ENCODE measurements at places on chromosomes 2 and 18. TPM values are rescaled to one million over a fixed set of nuclear protein-coding genes. Genes with fewer than 3 reads are reported as not detected.

The SLC8A1 gene
- total RNA-seq: 58.6 TPM

The SLC14A1 gene
- 5.5 TPM for total RNA-seq

The ANKRD23 gene
- 2.4 TPM for total RNA-seq

The IL36A gene
- not detected for total RNA-seq

The HOXD1 gene
- 7.2 TPM for total RNA-seq

The RFTN2 gene
- total RNA-seq: 4.7 TPM

The KCNIP3 gene
- total RNA-seq: 2.7 TPM

The SKOR2 gene
- total RNA-seq: not detected

The IL1RL1 gene
- total RNA-seq: 48.3 TPM

The SCYGR4 gene
- not detected for total RNA-seq

The PRKCE gene
- total RNA-seq: 54.9 TPM

The NPPC gene
- not detected for total RNA-seq

- no peak for DNase-seq
Measured at GRCh38 chr2:79876430-79876829, 363.6 kb downstream of the CTNNA2 start.

DNA sequence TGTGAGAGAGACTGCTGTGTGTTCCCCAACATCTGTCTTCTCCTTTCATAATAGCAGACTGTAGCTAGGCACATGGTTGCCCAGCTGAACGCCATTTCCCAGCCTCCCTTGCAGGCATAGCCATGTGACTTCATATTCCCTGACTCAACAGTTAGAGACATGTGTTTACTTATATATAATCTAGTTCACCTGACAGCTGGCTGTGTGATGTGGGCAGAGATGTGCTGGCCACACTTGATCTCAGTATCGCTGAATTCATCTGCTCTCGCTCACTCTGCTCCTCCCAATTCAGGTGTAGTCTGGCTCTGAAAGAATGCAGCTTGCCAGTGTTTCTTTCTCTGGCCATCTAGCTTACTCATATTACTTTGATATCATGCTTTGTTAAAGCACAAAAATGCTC lies 52.3 kb upstream of the SEC11C start:
- DNase-seq: no peak

DNA sequence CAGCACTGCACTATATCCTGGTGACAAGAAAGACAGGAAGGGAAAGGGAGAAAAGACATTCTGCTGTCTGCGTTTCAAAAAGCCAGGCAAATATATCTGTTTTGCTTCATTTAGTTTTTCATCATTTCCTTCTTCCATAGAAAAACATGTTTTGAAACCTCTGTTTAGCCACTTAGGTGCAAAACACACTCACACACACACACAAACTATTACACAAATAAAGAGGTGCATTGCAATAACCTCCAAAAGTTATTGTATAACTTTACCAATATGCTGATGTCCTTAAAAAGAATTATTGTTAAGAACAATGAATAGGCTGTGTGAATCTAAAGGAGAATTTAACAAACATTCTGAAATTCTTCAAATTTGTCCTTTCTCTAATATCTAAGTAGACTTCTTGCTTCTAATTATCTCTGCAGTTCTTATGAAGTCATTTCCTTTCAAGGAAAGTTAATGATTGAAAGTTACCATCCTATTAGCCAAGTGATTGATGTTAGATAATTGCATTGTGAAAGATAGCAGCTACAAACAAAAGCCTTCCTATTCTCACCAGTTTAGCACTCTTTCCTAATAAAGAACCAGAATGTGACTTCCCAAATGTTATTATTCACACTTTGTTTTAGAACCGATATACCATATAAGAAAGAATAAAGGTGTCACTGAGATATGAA lies 516.7 kb downstream of the KCNJ3 start:
- no peak for DNase-seq

GRCh38 chr18:41982942-41983660 lies 28.1 kb downstream of the PIK3C3 start:
- no peak for DNase-seq

- no peak for DNase-seq
Measured at GRCh38 chr2:156563994-156564753, 128.0 kb downstream of the GPD2 start.

GRCh38 chr2:128370468-128371247 lies 52.0 kb upstream of the HS6ST1 start:
- no peak for DNase-seq

GRCh38 chr2:215324811-215325210 lies 13.0 kb downstream of the ATIC start:
- no peak for DNase-seq

- no peak for DNase-seq
Measured at GRCh38 chr18:78789850-78790249, 189.8 kb upstream of the SALL3 start.

DNA sequence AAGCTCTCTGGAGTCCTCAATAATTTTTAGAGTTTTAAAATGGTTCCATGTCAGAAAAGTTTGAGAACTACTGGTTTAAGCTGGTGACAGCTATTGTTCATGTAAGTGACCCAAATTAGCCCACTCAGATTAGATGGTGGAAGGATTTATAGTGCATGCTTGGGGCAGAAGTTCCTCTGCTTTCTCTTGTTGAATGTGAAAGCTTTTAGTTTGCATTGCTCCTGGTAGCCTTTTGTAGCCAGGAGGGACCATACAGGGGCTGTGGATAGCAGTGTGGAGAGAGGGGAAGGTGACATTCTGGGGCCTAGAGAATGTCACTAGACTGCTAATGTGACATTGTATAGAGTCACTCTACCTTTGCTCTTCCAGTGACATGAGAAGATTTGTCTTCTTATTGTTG lies 40.3 kb upstream of the IGFBP5 start:
- DNase-seq: no peak

DNA sequence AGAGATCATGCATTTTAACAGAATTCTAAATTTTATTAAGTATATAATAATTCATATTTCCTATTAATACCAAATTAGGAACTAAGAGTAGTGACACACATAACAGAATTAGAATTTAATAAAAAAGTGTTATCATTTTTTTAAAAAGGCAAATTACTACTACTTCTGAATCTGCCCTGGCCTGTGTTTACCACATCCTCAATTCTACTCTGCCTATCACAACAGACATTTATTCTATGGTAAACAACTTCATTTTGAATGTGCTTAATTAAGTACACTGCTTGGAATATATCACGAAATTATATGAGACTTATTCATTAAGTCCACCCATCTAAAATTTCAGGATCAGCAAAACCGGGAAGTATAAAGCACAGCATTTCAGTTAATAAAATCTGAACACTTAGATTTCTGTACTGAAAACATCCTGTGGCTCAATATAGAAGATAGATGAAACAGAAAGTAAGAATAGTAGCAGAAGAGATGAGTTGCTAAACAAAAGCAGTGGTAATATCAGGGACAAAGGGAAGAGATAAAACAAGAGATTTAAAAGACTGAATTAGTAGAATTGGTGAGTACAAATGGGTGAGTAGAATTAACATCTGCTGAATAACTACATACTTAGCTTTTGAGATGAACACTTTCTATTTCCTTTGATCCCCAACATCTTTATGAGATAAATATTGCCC lies 3.7 kb downstream of the SMC6 start:
- no peak for DNase-seq

DNA sequence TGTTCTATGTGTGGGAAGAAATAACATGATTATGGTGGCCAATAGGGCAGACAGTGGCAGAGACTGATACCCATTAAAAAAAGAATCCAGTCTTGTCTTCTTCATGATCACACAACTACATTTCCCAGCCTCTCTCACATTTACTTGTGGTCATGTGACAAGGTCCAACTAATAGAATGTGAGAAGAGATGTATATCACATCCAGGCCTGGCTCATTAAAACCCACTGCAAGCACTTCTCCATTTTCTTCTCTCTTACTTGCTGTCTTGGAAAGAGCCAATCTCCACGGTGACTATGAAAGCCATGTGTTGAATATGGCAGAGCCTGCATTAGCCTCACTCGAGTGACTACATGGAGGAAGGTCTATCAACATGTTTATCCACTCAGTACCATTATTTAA lies 306.2 kb upstream of the ZEB2 start:
- no peak for DNase-seq

- no peak for DNase-seq
Measured at GRCh38 chr2:111162718-111163331, 42.1 kb downstream of the BCL2L11 start.

GRCh38 chr2:140843186-140843585 lies 1287.6 kb downstream of the LRP1B start:
- no peak for DNase-seq

GRCh38 chr2:69547984-69548715 lies 95.4 kb downstream of the AAK1 start:
- DNase-seq: no peak

DNA sequence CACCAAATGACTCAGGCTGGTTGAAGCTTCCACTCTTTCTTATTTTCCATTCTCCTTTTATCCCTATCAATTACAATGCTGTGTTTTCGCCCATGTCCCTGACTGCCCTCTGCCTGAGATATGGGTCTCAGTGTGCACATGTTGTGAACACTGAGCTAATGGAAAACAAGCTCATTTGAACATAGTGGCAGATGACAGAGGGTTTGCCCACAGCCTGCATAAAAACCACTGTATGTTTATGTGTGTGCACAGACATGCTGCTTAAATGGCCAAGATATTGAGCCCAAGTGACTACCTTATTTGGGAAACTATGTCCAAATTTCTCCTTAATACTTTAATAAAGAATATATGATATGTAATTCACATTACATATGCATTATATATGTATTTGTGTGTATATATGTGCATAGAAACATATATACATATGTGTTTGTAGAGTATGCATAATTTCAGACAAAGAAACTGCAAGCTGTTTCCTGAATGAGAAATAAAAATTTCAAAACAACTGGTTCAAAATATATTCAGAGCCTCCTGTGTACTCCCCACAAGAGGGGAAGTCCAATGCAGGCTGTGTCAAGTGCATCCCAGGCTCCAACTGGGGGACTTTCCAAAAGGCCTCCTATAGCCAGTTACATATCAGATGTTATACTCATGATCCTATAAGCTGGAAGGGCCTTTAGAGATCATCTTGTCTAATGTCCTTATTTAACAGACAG lies 92.7 kb upstream of the CD302 start:
- DNase-seq: no peak

DNA sequence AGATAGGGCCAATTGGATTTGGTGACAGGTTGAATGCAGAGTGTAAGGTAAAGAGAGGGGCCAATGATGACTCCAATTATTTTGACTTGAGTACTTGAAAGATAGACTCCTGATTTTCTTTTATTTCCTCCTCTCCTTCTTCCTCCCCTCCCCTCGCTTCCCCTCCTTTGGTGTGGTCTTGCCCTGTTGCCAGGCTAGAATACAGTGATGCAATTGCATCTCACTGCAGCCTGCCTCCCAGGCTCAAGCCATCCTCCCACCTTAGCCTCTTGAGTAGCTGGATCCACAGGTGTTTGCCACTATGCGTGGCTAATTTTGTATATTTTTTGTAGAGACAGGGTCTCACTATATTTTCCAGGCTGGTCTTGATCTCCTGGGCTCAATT lies 2.3 kb downstream of the DGUOK start:
- no peak for DNase-seq

DNA sequence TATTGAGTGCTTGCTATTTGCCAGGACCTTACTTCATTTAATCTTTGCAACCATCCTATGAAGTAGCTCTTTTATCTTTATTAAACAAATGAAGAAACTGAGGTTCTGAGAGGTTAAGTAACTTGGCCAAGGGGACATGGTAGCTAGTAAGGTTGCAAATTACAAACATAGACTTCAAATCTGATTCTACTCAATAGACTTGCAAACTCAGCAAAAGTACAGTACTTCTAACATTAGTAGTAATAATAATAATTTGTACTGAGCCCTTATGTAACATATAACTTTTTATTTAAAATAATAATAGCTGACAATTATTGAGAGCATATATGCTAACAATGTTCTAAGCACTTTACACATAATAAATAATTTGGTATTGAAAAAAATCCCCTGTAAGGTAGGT lies 255.7 kb upstream of the ATP5MC3 start:
- DNase-seq: no peak

GRCh38 chr18:7662866-7663265 lies 95.8 kb downstream of the PTPRM start:
- DNase-seq: no peak

DNA sequence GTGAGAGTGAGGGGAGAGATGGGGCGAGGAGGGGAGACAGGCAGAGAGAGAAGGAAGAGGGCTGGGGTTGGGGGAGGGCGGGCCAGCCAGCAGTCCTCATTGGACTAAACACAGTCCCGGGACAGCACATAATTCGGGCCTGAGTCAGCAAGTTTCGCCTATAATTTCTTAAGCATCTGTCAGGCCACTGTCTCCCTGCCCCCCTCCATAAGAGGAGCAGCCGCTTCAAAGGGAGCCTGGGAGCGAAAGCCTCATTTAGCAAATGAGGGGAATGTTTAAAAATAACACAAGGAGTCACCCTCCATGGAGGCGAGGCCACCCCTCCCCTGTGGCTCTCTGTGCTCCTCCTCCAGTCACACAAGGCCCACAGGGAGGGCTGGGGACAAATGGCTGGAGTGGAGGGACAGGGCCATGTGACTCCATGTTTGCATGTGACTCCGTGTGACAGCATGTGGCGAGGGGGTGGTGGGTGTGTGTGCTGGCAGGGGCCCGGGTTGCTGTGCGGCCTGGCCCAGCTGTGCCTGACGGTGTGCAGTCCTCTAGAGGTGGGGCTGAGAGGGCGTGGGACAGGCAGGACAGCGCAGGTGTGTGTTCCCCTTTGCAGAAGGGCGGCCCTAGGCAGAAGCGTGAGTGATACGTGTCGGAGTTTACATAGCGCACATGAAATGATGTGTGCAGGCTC lies 162.4 kb downstream of the CELF4 start:
- DNase-seq: no peak

DNA sequence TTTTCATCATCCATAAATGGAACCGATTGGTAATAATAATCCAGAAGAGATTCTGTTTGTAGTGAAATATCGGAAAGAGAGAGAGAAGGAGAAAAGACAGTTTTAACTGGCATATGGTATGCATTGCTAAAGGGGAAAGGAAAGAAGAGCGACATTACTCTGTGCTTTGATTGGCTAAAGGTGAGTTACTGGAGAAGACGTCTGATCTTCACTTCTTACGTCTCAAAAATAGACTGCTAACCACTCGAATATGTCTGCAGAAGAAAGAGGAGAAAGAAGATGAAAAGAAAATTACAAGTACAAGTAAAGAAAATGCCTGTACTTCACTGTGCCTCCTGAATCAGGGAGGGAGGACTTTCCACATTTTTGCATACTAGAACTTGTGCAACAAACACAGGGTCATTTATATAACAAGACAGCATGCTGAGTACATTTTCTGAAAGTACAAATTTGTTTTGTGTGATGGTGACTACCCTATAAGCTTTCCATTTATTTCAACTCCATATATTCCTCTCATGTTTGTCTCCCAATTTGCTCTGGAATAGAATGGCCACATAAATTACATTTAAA lies 787.2 kb downstream of the RNF144A start:
- DNase-seq: no peak

DNA sequence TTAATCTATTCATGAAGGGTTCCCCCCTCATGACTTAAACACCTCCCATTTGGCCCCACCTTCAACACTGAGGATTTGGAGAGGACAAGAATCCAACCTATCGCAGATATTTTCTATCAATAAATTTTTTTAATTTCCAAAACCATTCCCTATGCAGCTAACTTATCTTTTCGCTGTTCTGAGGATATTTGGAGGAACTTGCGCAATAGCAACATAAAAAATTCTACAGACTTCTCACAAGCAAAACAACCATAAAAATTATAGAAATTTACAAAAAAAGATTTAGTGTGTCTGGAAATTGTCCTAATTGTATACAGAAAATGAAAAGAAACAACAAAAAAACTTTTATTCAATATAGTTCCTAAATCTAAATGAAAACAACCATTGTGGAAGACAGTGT lies 1472.7 kb upstream of the ZEB2 start:
- no peak for DNase-seq
